Suprapubic skin (tissue), 4 donors: ENCODE measurements at places on chromosomes 6 and 20. TPM values are rescaled to one million over a fixed set of nuclear protein-coding genes. Genes with fewer than 3 reads are reported as not detected.

NCR2 gene
- not detected for total RNA-seq

DNA sequence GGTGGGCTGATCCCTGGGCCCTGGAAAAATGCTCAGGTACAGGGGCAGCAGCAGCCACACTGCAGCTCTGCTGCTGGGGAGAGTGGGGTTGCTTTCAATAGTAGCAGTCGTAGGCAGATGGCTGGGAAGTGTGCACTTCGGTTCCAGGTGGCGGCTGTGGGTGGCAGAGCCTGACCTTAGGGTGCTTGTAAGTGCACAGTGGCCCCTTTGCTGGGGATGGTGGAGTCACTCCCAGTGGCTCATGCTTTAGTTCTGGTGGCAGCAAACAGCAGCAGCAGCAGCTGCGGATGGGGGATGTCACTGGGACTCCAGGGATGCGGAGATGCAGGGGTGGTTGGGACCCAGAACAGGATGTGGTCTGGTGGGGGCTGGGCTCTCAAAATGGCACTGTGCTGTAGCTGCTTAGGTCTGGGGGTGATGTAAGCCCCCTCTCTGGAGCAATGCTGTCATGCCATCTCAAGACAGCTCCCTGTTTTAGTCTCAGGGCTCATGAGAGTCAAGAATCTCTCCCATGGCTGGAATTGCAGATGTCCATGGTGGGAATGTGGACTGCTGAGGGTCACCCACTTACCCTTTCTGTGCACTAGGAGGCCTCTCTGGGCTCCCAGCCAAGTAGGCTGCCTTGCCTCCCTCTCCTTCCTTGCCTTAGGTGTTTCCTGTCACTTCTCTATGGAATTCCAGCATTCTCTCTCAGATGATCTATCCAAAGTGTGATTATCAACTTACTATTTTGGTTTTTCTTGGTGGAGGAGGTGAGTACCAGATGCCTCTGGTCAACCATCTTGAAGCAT lies 146.7 kb upstream of the SLC22A23 start:
- H3K27ac ChIP-seq = no peak overlapping the region
- H3K4me1 ChIP-seq = no peaks in the 10 kb centered on the region
- H3K36me3 ChIP-seq = no peaks in the 10 kb centered on the region
- H3K4me3 ChIP-seq = no peak overlapping the region

DNA sequence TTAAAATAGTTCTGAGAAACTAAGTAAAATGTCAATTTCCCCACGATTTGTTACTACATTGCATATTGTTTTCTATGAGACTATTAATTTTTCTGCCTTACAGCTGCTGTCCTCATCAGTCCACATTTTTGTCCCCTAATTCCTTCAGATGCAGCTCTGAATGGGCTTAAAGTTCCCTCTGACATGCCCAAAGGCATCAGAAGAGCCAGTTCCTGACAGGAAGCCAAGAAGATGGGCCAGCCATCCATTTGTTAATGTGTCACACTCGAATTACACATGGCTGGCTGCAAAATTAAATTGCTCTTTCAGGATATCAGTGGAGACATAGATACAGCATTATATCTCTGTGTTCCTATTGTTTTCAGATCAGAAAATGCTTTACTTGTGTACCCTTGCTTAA lies 1223.0 kb downstream of the EPHA7 start:
- H3K27me3 ChIP-seq = no peaks in the 10 kb centered on the region
- no peak for DNase-seq
- H3K36me3 ChIP-seq = no peaks in the 10 kb centered on the region
- H3K27ac ChIP-seq = no peak overlapping the region

MROH8 gene
- total RNA-seq = 4.4 TPM

- H3K27ac ChIP-seq = peak overlapping the region; percentile 75
- peak; percentile 51 for DNase-seq
- H3K36me3 ChIP-seq = no peaks in the 10 kb centered on the region
- no peaks in the 10 kb centered on the region for H3K27me3 ChIP-seq
- H3K4me3 ChIP-seq = no peak overlapping the region
- peaks cover 46% of the 10 kb centered on the region for H3K4me1 ChIP-seq
These were observed 91.6 kb downstream of the PRND start for GRCh38 chr20:4813076-4813862.

GRCh38 chr20:17648315-17648646 lies 33.8 kb downstream of the RRBP1 start:
- no peak overlapping the region for H3K27ac ChIP-seq
- no peak overlapping the region for H3K4me3 ChIP-seq
- H3K36me3 ChIP-seq = no peaks in the 10 kb centered on the region
- no peaks in the 10 kb centered on the region for H3K27me3 ChIP-seq
- peaks cover 68% of the 10 kb centered on the region for H3K4me1 ChIP-seq
- no peak for DNase-seq

GRCh38 chr6:142940487-142940886 lies 4.5 kb downstream of the HIVEP2 start:
- H3K4me1 ChIP-seq = peaks cover 44% of the 10 kb centered on the region
- no peaks in the 10 kb centered on the region for H3K27me3 ChIP-seq

DNA sequence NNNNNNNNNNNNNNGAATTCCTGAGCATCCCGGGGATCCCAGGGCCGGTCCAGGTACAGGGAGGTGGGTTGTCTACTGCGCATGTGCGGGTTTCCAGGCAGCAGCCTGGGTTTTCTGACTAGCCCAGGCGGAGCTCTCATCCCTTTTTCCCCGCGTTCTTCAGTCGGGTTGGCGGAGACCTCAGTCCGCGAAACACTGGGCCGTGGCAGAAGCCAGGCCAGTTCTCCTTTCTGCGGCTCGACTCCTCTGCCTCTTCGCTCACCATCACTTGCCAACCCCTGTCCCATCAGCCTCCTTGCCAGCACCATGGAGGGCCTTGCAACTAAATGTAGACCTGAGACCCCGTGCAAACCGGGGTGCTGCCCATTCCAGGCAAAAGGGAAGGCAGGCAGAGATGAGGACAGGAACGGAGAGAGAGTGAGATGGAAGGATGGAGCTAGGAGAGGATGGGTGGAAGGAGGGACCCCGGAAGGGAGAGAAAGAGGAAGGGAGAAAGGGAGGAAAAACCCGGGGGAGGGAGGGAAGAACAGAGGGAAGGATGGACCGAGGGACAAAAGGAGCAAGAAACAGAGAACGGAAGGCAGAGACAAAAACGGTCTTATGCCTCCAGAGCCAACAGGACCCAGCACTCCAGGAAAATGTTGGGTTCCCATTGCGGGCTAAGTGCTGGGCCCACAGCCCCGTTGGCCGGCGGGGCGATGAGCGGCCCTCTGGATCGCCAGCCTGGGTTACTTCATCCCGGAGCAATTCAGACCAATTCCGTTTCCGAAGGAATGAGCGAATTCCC lies 445.4 kb upstream of the DEFB115 start:
- DNase-seq = no peak
- H3K4me3 ChIP-seq = no peak overlapping the region
- H3K4me1 ChIP-seq = no peaks in the 10 kb centered on the region
- H3K36me3 ChIP-seq = no peaks in the 10 kb centered on the region
- H3K27me3 ChIP-seq = peaks cover 30% of the 10 kb centered on the region
- H3K27ac ChIP-seq = no peak overlapping the region

RNF144B gene
- 48.4 TPM for total RNA-seq

DNA sequence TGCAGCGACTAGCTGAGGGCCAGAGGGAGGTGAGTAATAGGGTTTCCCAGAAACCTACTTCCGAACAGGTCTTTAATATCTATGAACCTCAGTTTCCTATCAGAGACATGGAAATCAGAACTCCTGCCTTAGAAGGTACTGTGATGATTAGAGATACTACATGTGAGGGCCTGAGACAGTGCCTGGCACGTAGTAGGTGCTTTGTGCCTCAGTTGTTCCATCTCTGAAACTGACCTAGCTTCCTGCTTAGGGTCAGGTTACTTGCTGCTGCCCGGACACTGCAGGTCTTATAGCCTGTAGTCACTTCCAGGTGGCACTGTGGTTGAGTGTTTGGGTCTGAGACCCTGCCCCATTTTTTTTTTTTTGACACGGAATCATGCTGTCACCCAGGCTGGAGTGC lies 20.9 kb downstream of the RAB44 start:
- no peak overlapping the region for H3K27ac ChIP-seq
- no peak overlapping the region for H3K4me3 ChIP-seq
- H3K36me3 ChIP-seq = no peaks in the 10 kb centered on the region
- H3K27me3 ChIP-seq = no peaks in the 10 kb centered on the region

HSPA12B gene
- 8.7 TPM for total RNA-seq

TMEM74B gene
- total RNA-seq = 1.9 TPM

CALHM5 gene
- 5.9 TPM for total RNA-seq

DNA sequence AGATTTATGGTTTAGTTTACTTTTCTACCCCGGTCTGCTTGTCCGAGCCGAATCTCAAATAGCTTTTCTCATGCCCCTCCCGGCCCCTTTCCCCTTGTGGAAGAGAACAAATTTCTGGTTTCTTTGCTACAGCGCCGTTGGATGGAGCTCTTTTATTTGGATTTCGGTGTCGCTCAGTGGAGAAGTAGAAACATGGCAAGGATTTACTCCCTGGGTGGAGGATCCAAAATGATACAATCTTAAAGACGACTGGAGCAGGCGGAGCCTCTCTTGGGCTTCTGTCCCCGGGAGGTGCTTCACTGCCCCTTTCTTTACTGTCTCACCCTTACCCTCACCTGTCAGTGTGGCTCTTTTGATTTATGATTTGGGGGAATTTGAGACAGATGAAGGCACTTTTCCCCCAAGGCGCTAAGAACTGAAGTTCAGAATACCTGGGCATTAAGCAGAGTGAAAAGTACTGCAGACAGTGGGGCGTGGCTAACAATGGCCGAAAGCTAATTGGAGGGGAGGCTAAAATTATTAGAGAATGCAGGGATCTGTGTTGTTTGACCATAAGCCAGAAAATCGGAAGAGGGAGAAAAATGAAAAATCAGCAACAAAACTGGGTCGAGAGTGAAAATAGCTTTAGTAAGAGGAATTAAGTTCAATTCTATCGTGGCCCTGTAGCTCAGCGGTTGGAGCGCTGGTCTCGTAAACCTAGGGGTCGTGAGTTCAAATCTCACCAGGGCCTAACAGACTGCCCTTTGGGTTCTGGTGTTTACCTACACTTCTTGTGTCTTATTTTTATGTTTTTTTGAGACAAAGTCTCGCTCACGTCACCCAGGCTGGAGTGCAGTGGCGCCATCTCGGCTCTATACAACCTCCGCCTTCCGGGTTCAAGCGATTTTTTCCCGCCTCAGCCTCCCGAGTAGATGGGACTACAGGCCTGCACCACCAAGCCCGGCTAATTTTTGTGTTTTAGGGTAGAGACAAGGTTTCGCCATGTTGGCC lies 145.1 kb upstream of the ZNF184 start:
- DNase-seq = no peak
- H3K27me3 ChIP-seq = peaks cover 48% of the 10 kb centered on the region
- H3K4me3 ChIP-seq = peak overlapping the region; percentile 37
- H3K36me3 ChIP-seq = no peaks in the 10 kb centered on the region

DNA sequence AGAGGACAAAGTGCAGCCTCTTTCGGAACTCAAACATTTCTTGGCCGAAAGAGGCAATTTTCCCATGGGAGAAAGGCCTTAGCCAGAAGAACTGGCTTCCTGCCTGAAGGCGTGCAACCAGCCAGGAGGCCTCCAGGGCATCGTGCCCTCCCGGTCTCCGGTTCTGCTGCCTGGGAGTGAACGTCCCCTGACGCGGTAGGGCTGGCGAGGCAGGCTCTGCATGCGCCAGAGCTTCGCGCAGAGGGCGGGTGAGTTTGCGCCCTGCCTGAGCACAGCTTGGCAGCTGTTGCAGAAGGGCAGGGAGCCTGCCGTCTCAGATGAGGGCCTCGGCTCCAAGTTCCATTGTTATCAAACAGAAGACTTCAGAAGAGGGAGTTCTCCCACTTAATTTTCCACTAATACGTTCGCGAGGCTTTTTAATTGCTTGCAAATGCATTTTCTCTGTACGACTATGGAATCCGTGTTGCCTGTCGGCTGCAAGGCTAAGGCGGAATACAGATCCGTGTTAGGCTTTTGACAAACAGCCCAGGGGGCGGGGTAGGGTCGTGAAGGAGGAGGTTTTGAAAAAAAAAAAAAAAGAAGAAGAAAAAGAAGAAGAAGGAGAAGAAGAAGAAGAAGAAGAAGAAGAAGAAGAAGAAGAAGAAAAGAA lies 5.5 kb upstream of the TFAP2D start:
- no peak overlapping the region for H3K27ac ChIP-seq
- H3K4me3 ChIP-seq = no peak overlapping the region
- peaks cover 75% of the 10 kb centered on the region for H3K27me3 ChIP-seq
- no peak for DNase-seq
- peaks cover 4% of the 10 kb centered on the region for H3K4me1 ChIP-seq
- no peaks in the 10 kb centered on the region for H3K36me3 ChIP-seq

DNA sequence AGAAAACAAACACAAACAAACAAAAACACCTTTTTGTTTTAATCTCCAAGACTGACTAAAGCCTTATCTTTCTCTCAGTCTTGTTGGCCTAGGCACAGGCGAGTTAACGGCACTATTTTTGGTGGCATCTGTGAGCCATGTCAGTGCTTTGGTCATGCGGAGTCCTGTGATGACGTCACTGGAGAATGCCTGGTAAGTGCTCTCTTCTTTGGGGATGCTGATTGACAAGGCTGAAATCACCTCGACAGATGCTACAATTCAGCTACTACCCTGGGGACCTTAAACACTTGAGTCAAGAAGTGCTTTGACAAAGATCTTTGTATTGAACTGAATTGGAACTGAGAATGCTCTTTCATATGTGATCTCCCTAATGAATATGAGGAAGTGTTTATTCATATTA lies 384.1 kb downstream of the LAMA2 start:
- DNase-seq = no peak
- H3K4me1 ChIP-seq = no peaks in the 10 kb centered on the region
- no peaks in the 10 kb centered on the region for H3K36me3 ChIP-seq
- H3K27ac ChIP-seq = no peak overlapping the region
- H3K27me3 ChIP-seq = no peaks in the 10 kb centered on the region
- H3K4me3 ChIP-seq = no peak overlapping the region

GRCh38 chr6:170524172-170524502 lies 29.0 kb downstream of the PSMB1 start:
- H3K4me1 ChIP-seq = no peaks in the 10 kb centered on the region
- H3K27me3 ChIP-seq = no peaks in the 10 kb centered on the region
- no peak overlapping the region for H3K27ac ChIP-seq
- no peaks in the 10 kb centered on the region for H3K36me3 ChIP-seq

GRCh38 chr6:41551857-41552256 lies 5.7 kb downstream of the FOXP4 start:
- DNase-seq = no peak
- no peak overlapping the region for H3K4me3 ChIP-seq
- peaks cover 2% of the 10 kb centered on the region for H3K27me3 ChIP-seq
- peaks cover 22% of the 10 kb centered on the region for H3K4me1 ChIP-seq

DNA sequence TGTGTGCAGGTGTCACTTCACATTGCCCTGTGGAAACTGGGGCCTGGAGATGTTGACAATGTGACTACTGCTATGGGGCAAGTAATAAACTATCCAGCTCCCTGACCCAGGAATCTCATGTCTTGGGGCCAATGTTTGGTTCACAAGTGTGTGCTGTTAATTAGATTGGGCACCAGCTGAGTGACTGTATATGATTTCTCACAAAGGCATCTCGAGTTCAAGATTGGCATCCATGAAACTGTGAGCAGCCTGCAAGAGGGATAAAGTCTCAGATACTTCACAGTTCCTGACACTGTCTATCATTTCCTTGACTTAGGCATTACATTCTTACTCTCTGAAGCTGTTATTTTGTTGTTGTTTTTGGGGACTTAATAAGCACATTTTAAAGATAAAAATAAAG lies 264.0 kb downstream of the PRKN start:
- no peaks in the 10 kb centered on the region for H3K36me3 ChIP-seq
- H3K27ac ChIP-seq = no peak overlapping the region
- H3K4me3 ChIP-seq = no peak overlapping the region
- H3K27me3 ChIP-seq = no peaks in the 10 kb centered on the region
- no peak for DNase-seq

CNR1 gene
- total RNA-seq = 6.5 TPM

DDAH2 gene
- total RNA-seq = 84.2 TPM

MAFB gene
- total RNA-seq = 56.9 TPM
